Omental fat pad (tissue), 4 donors: ENCODE measurements at places on chromosomes 16 and 17.

DNA sequence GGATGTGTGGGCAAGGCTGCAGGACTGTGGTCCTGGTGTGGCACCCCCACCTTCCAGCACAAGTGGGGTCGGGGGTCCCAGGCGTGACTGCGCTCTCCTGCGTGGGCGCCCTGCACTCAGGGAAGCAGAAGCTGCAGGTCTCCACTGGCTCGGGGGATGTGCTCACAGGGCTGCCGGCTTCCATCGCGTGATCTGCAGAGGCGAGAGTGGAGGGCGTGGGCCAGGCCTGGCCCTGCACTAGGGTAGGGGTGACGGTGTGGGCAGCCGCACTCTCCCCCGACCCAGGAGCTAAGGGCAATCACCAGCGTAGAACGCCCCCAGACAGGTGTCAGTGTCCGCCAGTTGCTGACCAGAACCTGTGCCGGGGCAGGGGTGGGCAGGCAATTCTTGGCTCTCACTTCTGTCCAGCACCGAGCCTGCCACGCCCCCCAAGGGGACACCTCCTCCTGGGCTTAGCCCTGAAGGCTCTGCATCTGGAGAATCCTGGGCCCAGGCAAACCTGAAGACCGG is 32.3 kb downstream of the TNFRSF13B start:
- no peak for DNase-seq

DNA sequence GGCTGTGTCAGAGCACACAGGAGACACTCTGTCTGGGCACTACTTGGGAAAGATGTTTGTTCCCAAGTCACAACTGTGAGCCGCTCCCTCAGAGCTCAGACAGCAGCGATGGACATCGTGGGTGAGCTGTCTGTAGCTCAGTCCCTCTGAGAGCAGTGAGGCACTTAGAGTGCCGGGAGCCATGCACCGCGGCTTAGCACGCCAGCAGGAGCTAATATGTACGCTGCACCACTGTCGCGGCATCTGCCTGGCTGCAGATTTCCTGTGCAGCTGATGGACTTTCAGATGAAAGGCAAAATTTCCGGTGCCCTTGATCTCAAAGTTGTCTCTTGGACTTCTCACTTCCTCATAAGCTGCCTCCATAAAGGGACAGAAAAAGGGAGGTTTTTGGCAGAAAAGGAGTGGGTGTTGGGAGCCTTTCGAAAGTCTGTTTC is 92.8 kb upstream of the ZNF469 start:
- DNase-seq = no peak

DNA sequence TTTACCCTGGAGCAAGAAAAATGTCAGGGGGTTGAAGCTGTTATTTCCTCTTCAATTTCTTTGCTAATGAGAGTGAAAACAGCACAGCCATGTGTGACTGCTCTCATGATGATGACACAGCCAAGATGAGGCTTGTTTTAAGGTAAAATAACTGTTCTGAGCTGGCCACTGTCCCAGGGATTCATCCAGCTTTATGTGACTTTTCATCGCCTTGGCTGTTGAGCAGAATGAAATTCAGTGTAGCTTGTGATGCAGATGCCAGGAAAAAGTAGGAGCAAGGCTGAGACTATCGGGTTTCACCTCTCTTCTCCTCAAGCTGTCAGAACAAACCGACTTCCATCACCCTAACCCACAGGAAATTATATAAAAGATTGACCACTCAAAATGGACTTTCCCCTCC is 361.8 kb upstream of the CDH5 start:
- DNase-seq = no peak

DNA sequence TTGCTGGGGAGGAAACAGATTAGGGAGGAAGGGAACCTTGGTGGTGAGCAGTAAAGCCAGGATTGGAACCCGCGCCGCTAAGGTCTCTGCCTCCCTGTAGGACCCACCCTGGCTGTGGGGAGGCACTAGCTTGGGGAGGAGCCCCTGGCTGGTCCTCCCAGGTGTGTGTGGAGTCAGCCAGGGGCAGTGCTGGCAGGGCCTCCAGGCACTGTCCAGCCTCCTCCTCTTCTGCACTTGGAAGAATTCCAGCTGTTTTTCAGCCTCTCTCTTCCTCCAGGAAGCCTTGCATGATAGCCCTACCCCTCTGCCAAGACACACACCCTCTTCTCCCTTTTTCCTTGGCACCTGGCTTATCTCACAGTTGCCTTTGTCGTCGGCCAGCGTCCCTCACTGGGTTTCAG is 34.8 kb downstream of the TMEM235 start:
- DNase-seq = no peak

DNA sequence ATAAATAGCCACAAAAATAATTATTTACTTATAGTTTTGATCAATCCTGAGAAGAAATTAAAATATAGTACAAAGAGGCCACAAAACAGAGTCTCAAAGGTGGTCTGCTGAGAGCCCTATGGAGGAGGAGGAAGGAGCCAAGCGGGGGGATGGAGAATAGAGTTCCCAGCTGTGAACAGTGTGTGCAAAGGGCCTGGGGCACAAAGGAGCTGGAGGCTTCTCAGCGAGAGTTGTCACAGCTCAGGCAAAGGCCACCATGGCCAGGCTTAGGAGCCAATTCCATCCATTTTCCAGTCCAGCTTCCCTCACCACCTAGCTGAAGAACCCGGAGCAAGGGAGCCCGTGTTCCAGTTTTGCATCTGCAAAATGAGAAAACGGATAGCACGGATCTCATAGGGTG is 5.4 kb upstream of the ZNF423 start:
- no peak for DNase-seq

GRCh38 chr17:64146418-64147109 is 16.6 kb upstream of the ERN1 start:
- no peak for DNase-seq

GRCh38 chr16:2469399-2470233 is 1.5 kb upstream of the NTN3 start:
- no peak for DNase-seq

DNA sequence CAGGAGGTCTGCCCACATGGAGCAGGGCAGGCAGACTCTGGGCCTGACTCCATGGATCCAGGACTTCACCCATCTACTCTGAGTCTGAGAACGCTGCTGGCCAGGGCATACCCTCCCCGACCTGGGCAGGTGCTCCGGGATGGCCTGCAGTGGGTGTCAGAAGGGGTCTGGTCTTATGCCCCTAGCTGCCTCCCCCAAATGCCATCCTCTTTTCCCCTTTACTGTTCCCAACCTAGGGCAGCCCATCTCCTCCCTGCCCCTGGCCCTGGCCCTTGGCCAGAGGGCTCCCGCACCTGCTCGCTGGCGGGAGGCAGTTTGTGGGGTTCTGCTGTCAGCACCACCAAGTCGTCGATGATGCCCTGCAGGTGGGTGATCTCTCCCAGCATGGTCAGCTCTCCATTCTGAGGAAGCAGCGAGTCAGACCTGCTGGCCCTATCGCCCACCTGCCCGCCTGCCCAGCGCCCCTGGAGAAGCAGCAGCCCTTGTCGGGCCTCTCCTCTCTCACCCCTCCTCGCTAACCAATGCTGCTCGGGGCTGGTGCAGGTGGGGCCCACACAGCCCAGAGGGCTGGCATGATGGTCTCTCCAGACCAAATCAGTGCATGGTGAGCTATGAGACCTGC is 8.2 kb downstream of the MTSS2 start:
- no peak for DNase-seq

DNA sequence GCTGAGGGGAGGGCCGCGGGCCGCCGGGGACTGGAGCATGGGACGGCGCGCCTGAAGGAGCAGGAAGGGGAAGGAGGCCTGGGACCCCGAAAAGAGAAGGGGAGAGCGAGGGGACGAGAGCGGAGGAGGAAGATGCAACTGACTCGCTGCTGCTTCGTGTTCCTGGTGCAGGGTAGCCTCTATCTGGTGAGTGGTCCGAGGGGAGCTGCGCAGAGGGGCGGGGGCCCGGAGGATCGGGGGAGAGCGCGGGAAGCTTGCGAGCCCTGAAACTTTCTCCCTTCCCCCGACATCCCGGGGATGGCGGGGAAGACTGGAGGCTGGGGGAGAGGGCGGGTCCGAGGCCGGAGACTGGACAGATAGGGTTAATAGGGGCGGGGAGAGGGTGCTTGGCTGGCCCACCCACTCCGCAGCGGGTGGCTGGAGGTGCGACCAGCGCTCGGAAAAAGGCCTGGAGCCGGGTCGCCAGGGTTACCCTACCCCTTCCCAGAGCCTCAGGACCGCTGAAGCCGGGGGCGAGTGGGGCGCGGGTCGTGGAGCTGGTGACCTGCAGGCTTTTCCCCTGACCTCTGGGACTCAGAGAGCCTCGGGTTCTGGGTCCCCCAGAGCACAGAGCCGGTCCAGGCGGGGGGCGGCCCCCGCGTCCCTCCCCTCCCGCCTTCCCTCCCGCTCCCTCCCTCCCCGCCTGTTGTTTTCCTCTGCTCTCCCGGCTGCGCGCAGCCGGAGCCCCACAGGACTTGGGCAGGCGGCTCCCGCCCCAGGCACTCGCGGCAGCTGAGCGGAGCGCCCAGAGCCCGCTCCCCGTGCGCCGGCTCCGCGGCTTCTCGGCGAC is 631 bp downstream of the NXPH3 start:
- no peak for DNase-seq

- DNase-seq = no peak
These were observed 8.3 kb downstream of the C1QTNF1 start for GRCh38 chr17:79031996-79032875.

- DNase-seq = no peak
These were observed 1.9 kb upstream of the PRRT2 start for GRCh38 chr16:29809850-29810698.

DNA sequence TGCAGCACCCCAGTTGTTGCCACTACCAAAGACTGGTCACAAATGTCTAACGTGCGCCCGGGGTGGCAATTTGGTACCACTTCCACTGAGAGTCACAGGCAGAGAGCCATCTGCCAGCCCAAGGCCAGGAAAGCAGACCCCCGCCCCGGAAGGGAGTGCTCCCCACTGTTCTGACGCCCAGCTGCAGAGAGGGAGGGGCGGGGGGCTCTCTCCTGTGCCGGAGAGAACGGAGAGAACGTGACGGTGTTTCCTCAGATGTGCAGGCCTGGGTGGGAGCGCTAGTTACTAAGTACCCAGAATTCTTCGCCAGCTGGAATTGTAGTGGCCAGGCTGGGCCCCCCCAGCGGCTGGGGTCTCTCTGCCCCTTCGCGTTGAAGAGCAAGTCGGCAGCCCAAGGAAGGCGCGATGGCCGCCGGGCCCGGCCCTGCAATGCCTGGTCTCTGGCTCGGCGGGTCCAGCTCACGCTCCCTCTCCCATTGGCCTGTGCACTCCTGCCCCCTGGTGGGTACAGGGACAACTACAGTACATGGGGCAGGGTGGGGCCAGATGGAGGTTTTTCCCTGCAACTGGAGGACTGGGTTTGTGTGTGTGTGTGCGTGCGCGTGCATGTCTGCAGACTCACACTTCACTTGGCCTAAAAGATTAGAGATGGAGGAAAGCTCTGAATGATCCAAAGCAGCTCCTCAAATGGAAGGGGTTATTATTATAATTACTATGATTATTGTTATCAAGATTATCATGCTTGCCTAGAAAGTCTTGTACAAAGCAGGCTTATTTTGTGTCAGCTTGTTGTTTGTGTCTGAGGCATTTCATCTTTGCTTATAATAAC is 107.1 kb downstream of the AMFR start:
- DNase-seq = peak; percentile 83

- DNase-seq = no peak
These were observed 23.8 kb downstream of the SNX11 start for GRCh38 chr17:48131216-48131824.

DNA sequence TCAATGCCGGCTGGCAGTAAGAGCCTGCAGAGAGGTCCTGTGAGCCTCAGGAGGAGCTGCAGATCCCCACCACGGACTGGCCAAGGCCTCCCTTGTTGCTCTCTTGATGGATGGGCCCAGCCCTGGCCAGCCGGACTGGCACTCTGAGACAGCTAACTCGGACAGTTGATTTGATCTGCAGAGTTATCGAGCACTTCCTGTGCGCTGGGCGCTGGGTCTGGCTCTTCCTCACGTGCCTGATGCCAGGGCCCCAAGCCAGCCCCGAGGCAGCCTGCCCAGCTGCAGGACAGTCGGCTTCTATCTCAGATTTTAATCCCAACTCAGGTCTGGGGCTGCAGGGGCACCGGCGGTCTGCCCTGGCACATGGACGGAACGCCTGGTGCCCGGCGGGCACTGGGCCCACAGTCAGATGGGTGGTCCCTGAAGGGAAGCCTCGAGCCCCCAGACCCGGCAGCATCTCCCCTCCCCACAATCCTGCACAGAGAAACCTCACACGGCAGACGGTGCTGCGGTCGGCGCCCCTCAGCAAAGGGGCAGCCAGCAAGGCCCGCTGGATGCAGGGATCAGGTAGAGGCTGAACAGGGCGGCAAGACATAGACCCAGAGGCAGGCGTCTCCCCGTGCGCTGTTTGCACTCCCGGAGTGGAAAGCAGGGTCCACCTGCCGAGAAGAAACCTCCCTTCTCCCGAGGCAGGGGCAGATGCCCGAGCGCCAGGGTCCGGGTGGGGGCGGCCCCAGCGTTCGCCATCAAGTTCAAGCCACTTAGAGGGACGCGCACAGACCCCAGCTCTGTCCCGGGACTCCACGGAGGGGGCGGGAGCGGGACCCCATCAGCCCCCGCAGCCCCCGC is 34.0 kb downstream of the TIMM22 start:
- DNase-seq = no peak

DNA sequence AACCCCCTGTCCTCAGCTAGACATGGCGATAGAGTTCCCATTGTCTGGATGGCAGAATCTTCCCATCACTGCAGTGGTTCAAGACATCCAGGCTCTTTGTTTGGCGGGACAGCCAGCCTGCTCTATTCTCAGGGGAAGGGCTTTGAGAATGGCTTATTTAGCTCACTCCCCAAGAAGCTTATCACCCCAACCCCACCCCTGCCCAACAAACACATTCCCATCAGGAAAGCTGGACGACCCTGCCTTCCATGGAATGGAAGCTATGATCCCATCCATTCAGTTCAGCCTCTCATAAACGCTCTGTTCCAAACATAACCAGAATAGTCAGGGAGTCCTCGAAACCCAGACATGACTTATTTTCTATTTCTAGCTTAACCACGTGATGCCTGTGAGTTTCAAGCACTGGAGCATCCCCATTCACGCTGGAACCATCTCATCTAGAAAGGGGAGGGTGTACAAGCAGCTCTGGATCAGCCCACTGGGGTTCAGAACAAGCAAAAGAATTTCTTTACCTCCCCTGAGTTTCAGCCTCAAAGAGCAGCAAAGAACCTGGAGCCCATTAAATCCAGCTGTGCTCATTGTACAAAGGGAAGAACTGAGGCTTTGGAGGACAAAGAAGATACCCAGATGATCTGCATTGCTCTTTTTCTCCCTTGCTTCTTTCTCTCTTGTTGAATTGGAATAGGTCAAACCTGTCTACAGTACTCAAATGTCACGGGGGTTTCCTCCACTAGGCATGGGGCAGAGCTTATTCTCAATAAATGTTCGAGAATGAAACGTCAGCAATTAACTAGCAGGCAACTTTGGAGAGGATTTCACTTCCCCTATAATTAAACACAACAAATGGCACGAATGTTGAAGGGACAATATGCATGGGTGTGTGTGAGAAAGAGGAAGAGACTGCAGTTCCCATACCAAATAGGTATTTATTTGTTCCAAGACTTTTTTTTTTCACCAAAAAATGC is 93.1 kb downstream of the XYLT1 start:
- no peak for DNase-seq

- DNase-seq = no peak
These were observed 70.4 kb downstream of the ZDHHC7 start for GRCh38 chr16:84940670-84941551.

GRCh38 chr16:83932304-83932703 is 20.7 kb upstream of the OSGIN1 start:
- no peak for DNase-seq
